ENCODE measurements at places on chromosomes 5 and 9. TPM values are rescaled to one million over a fixed set of nuclear protein-coding genes. Genes with fewer than 3 reads are reported as not detected.

Gene RASEF
- total RNA-seq: under 0.01 TPM

Gene SH3PXD2B
- total RNA-seq: 11.9 TPM

Gene DPM2
- total RNA-seq: 7.9 TPM

Gene EIF4E1B
- not detected for total RNA-seq

Gene CARTPT
- not detected for total RNA-seq

Gene SLF1
- 5.9 TPM for total RNA-seq

Gene BTNL8
- not detected for total RNA-seq

Gene GADD45G
- total RNA-seq: 0.38 TPM

Gene PANK3
- 36.4 TPM for total RNA-seq

Gene MYMK
- not detected for total RNA-seq

Gene TMC1
- under 0.01 TPM for total RNA-seq

Gene ADAMTS2
- total RNA-seq: 57.8 TPM

Gene HNRNPK
- 494 TPM for total RNA-seq

Gene IL13
- total RNA-seq: not detected

Gene TCF7
- under 0.01 TPM for total RNA-seq

Gene ZCCHC10
- 16.3 TPM for total RNA-seq

Gene KIF4B
- total RNA-seq: not detected

Gene GNA14
- total RNA-seq: 4.0 TPM

Gene FGF18
- not detected for total RNA-seq

Gene SPINK5
- not detected for total RNA-seq

Gene SLC34A3
- not detected for total RNA-seq

Gene STC2
- 449 TPM for total RNA-seq

Gene PCDHB14
- total RNA-seq: 0.58 TPM

Gene PFN3
- not detected for total RNA-seq

Gene OR13F1
- total RNA-seq: not detected

Gene PCDHGA12
- 14.7 TPM for total RNA-seq

Gene SLC1A1
- total RNA-seq: 117 TPM

Gene BARX1
- under 0.01 TPM for total RNA-seq
